PC-3 (cell line): ENCODE measurements at places on chromosomes 3 and 15. TPM values are rescaled to one million over a fixed set of nuclear protein-coding genes. Genes with fewer than 3 reads are reported as not detected.

The ACKR4 gene
- not detected in 2 replicates for total RNA-seq

The IGSF11 gene
- 0.66 TPM in 1 of 2 replicates, not detected in the other for total RNA-seq

DNA sequence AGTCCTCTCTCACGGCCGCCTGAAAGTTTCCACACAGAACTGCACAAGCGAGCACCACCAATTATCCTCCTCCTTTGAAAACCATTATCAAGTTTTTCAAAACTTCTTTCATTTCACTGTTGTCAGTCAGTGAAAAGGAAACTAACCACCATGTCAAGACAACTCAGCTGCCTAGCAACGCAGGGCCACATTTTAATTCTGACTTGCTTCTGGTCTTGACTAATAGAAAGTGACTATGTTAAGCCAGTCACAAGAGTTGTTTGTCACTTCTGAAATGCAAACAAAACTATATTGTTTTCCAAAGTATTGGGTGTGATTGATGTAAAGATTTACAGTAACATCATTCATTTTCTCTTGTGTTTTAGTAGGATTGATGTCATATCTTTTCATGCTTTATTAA, 612.8 kb upstream of the AGTR1 start:
- no peak overlapping the region for H3K27ac ChIP-seq
- no peak for DNase-seq
- H3K27me3 ChIP-seq, result peaks cover 12% of the 10 kb centered on the region
- H3K4me3 ChIP-seq, result no peak overlapping the region

The C3orf52 gene
- total RNA-seq, result 14.8 and 16.7 TPM in 2 replicates

The LRRC31 gene
- 0.04 TPM in 1 of 2 replicates, not detected in the other for total RNA-seq

- DNase-seq, result no peak
- H3K4me3 ChIP-seq, result no peak overlapping the region
- H3K27me3 ChIP-seq, result no peaks in the 10 kb centered on the region
- H3K27ac ChIP-seq, result no peak overlapping the region
Observed at GRCh38 chr3:137468446-137468845, 295.7 kb upstream of the SOX14 start.

The CFAP161 gene
- 0.52 and 0.55 TPM in 2 replicates for total RNA-seq

DNA sequence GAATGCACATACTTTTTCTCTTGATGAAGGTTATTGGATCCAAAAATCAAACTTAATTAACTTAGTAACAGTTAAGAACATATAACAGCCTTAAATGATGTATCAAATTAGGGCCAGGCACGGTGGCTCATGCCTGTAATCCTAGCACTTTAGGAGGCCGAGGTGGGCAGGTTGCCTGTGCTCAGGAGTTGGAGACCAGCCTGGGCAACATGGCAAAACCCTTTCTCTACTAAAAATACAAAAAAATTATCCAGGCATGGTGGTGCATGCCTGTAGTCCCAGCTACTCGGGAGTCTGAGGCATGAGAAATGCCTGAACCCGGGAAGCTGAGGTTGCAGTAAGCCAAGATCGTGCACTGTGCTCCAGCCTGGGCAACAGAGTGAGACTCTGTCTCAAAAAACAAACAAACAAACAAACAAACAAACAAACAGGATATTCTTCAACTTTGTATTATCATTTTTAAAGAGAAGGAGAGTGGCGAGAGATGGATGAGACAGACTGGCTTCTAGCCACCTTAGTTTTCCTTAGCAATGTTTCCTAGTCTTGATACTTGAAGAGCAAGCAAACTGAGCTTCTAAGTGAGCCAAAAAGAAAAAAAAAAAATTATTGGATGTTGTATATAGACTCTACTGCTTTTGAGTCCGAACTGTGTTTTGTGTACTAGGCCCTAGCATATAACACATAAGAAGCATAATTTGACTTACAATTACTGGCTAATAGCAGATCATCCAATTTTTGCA, 13.8 kb downstream of the SPRED1 start:
- no peak overlapping the region for H3K27ac ChIP-seq
- H3K27me3 ChIP-seq, result no peaks in the 10 kb centered on the region
- peak; percentile 17 for DNase-seq
- H3K36me3 ChIP-seq, result peaks cover 9% of the 10 kb centered on the region; the same call in 1 of the 2 replicates
- H3K4me3 ChIP-seq, result no peak overlapping the region

DNA sequence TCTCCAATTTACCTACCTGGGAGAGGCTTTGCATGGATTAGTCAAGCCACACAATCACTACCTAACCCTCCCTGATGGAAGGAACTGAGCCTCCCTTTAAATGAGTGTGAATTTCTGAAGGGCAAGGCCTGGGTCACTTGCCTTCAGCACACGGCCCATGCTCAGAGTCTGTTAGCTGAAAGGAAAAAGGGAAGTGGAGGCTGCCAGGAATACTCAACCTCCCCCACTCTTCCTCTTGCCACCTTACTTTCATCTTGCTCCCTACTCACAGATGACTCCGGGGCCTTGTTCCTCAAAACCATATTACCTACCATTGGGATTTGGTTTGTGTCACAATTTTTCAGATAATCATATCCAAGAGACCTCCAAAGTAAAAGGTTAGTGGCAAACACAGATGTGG, 220.0 kb downstream of the ABHD5 start:
- no peak for DNase-seq
- no peak overlapping the region for H3K4me3 ChIP-seq
- no peaks in the 10 kb centered on the region for H3K27me3 ChIP-seq
- H3K4me1 ChIP-seq, result no peaks in the 10 kb centered on the region
- no peaks in the 10 kb centered on the region for H3K36me3 ChIP-seq

- peak; percentile 19 for DNase-seq
- peak overlapping the region; percentile 78 for H3K4me3 ChIP-seq
- peaks cover 24% of the 10 kb centered on the region for H3K4me1 ChIP-seq
- peak overlapping the region; percentile 68 for H3K27ac ChIP-seq
- no peaks in the 10 kb centered on the region for H3K36me3 ChIP-seq
- no peaks in the 10 kb centered on the region for H3K27me3 ChIP-seq
Observed at GRCh38 chr15:85380812-85381642, 624 bp downstream of the AKAP13 start.

DNA sequence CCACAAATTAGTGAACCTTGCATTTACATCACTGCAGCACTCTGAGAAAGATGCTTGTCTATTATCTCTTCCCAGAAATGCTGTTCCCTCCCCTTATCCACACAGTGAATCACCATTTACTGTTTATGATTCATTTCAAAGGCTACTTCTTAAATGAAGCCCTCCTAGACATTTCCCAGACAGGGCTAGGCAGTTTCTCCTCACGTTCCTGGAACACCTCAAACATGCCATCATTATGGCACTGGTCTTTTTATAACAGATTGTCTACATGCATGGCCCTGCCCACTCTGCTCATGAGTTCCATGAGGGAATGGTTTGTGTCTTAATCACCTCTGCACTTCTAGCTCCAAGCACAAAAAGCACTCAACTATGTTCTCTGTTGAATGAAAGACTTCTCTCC, 32.2 kb upstream of the TM2D3 start:
- DNase-seq, result peak; percentile 80
- H3K36me3 ChIP-seq, result no peaks in the 10 kb centered on the region
- H3K4me3 ChIP-seq, result no peak overlapping the region
- peaks cover 11% of the 10 kb centered on the region for H3K4me1 ChIP-seq
- 0 out of 2 replicates have a peak overlapping the region, but pooled peaks have one; percentile 7 for H3K27ac ChIP-seq

DNA sequence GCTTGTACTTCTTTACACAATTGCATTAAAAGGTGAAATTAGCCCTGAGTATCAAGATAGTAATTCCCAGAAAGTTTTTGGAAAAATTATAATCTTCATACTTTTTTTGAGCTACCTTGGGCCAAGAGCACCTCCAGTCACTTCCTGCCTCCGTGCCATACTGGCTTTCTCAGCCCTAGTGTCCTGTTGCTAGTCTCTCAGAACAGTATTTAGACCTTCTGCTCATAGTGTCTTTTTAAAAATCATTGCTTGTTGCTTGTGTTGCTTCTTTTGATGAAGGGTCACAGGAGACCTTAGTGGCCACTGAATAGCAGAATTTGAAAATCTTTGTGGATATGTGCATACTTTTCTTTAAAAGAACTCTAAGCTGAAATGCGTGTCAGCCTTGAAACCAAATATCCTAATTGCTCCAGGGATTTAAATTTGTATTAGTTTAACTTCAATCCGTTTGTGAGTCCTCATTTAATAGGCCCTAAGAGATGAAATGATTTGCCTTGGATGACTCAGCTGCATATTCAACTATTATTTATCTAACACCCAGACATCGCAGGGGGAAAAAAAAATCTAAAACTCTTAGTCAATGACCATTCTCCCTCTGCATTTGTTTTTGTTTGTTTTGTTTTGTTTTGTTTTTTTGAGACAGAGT, 29.1 kb upstream of the LXN start:
- H3K36me3 ChIP-seq, result no peaks in the 10 kb centered on the region
- DNase-seq, result peak; percentile 62
- no peak overlapping the region for H3K4me3 ChIP-seq

- H3K4me3 ChIP-seq, result peak overlapping the region; percentile 88
- no peaks in the 10 kb centered on the region; the same call in 1 of the 2 replicates for H3K36me3 ChIP-seq
- peaks cover 38% of the 10 kb centered on the region for H3K4me1 ChIP-seq
Observed at GRCh38 chr15:40843261-40843884, 475 bp upstream of the SPINT1 start.

GRCh38 chr3:48662753-48663488, at the start of gene CELSR3:
CELSR3 (minus strand) TSS chr3:48662886; CDS start chr3:48662634, 252 bp downstream.
- H3K4me1 ChIP-seq, result peaks cover 9% of the 10 kb centered on the region
- peak within 1 kb of the TSS; percentile 76 for H3K27ac ChIP-seq
- H3K27me3 ChIP-seq, result no peaks in the 10 kb centered on the region
- peak; percentile 16 for DNase-seq
- H3K36me3 ChIP-seq, result no peaks in the 10 kb centered on the region

DNA sequence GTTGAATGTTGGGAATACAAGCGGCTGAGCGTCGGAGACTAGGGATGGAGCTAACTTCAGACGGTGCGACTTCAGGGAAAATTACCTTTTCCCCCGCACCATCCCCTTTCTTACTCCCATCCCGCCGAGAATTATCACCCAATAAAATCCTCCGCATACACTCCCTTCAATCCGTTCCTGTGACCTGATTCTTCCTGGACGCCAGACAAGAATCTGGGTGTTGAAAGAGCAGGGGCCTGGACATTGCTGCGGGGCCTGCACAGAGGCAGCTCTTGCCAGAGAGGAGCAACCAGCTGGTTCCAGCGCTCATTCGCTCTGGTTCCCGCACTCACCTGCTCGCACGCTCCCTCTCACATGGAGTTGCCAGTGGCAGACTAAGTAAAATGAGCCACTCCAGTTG, 241.9 kb downstream of the ALCAM start:
- no peaks in the 10 kb centered on the region for H3K36me3 ChIP-seq
- H3K4me1 ChIP-seq, result peaks cover 27% of the 10 kb centered on the region
- no peak overlapping the region for H3K27ac ChIP-seq
- H3K4me3 ChIP-seq, result no peak overlapping the region
- no peaks in the 10 kb centered on the region for H3K27me3 ChIP-seq

GRCh38 chr3:170914212-170914611, 5.8 kb upstream of the EIF5A2 start:
- no peaks in the 10 kb centered on the region for H3K27me3 ChIP-seq
- H3K4me1 ChIP-seq, result peaks cover 6% of the 10 kb centered on the region
- no peak for DNase-seq

GRCh38 chr3:23856286-23856685, 50.5 kb downstream of the UBE2E1 start:
- H3K36me3 ChIP-seq, result no peaks in the 10 kb centered on the region
- no peak overlapping the region for H3K27ac ChIP-seq
- no peak overlapping the region for H3K4me3 ChIP-seq
- H3K27me3 ChIP-seq, result no peaks in the 10 kb centered on the region
- H3K4me1 ChIP-seq, result peaks cover 13% of the 10 kb centered on the region
- DNase-seq, result no peak

DNA sequence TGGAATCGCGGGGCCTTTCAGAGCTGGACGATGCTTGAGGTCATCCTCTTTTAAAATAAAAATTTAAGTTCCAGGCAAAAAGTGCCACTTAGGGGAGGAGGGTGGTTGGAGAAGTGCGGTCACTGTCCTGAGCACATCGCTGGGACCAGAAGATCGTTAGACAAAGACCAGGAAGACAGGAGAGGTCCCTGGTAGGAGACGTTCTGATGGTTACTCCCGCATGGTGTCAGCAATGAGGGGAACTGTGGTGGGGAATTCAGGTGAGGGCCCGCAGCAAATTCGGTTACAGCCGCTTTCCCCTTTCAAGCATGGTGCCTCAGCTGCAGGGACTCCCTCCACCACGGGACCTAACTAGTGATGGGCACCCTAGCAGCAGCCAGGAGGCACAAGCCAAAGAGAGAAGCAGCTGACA, 1.0 kb upstream of the ISY1 start:
- H3K4me1 ChIP-seq, result peaks cover 16% of the 10 kb centered on the region; the same call in 1 of the 2 replicates
- H3K27me3 ChIP-seq, result no peaks in the 10 kb centered on the region

DNA sequence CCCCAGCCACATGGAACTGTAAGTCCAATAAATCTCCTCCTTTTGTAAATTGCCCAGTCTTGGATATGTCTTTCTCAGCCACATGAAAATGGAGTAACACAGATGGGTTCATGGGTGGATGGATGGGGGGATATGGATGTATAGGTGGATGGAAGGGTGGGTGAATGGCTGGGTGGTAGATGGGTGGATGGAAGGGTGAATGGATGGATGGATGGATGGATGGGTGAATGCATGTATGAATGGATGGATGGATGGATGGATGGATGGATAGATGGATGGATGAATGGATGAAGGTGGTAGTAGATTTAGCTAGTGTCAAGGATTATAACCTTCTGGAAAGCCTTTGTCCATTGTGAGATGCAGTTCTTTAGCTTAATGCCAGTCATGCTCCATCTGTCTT, 146.1 kb upstream of the ATP2B2 start:
- no peak overlapping the region for H3K27ac ChIP-seq
- no peaks in the 10 kb centered on the region for H3K36me3 ChIP-seq
- no peaks in the 10 kb centered on the region for H3K4me1 ChIP-seq
- H3K4me3 ChIP-seq, result no peak overlapping the region
- peaks cover 58% of the 10 kb centered on the region for H3K27me3 ChIP-seq
- DNase-seq, result no peak

The ASB14 gene
- not detected in 2 replicates for total RNA-seq

The SNTN gene
- not detected in 2 replicates for total RNA-seq

DNA sequence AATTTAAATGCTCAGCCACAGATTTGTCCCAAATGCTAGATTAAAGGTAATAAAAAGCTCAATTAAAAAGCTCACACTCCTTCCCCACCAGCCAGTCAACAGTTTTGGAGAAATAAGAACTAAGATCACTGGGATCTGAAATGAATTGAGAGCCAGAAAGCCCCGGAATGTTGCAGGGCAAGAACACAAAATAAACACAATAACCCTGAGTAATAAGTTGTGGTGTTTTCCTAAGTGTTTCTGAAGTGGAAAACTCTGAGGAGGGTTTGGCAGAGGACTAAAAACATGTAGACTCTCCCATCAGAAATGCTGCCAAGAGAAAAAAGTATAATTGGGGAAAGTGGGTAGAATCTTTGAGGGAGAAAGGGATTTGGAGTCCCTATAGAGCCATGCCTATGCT, 127.8 kb downstream of the ABI3BP start:
- H3K27me3 ChIP-seq, result no peaks in the 10 kb centered on the region
- DNase-seq, result peak; percentile 67
- no peak overlapping the region for H3K27ac ChIP-seq
- H3K4me1 ChIP-seq, result peaks cover 21% of the 10 kb centered on the region
- H3K4me3 ChIP-seq, result no peak overlapping the region

GRCh38 chr3:38649500-38650247, at the start of gene SCN5A:
SCN5A (minus strand) TSS chr3:38649687; CDS start chr3:38633307, 16,380 bp downstream.
- no peaks in the 10 kb centered on the region for H3K36me3 ChIP-seq
- H3K27ac ChIP-seq, result no peak within 1 kb of the TSS
- H3K4me1 ChIP-seq, result peaks cover 3% of the 10 kb centered on the region; the same call in 1 of the 2 replicates
- peaks cover 57% of the 10 kb centered on the region for H3K27me3 ChIP-seq
- DNase-seq, result peak; percentile 30

GRCh38 chr3:30643763-30644462, 37.5 kb downstream of the TGFBR2 start:
- no peak overlapping the region for H3K4me3 ChIP-seq
- H3K4me1 ChIP-seq, result no peaks in the 10 kb centered on the region
- H3K36me3 ChIP-seq, result peaks cover 42% of the 10 kb centered on the region
- no peak overlapping the region for H3K27ac ChIP-seq
- H3K27me3 ChIP-seq, result no peaks in the 10 kb centered on the region

GRCh38 chr3:39644176-39644575, 165.2 kb upstream of the MYRIP start:
- no peaks in the 10 kb centered on the region for H3K36me3 ChIP-seq
- no peak overlapping the region for H3K4me3 ChIP-seq
- H3K4me1 ChIP-seq, result peaks cover 8% of the 10 kb centered on the region
- peaks cover 21% of the 10 kb centered on the region for H3K27me3 ChIP-seq
- H3K27ac ChIP-seq, result no peak overlapping the region
